ENCODE measurements at places on chromosomes 16 and 17.
A peak's percentile ranks its signal among the peaks of the same experiment; 100 is the strongest.

DNA sequence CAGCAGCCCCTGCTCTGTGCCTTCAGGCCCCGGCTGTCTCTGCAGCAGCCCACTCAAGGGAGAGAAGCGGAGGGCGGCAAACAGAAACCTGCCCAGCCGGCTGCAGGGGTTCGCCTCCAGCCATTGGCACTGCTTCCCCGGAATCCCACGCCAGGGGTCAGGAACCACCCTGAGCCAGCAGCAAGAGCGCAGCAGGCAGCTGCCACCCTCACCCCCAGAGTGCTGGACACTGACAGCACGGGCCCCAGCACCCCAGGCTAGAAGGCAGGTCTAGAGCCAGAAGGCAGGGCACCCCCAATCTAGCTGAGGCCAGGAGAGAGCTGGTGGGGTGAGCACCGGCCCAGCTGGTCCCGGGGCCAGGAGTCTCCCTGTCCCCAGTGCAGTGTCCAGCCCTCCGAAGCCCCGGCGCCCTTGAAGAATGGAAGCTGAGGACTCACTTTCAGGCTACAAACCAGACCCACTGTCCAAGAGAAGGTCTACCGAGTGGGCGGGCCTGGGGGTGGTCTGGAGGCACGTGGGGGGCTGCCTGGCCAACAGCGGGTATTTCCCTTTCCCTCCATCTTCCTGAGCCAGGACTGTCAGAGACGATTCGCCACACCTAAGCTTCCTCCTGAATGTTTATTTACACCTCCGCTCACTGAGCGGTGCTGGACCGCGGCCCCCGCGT is 8.4 kb downstream of the UBALD2 start:
- DNase-seq: no peak

DNA sequence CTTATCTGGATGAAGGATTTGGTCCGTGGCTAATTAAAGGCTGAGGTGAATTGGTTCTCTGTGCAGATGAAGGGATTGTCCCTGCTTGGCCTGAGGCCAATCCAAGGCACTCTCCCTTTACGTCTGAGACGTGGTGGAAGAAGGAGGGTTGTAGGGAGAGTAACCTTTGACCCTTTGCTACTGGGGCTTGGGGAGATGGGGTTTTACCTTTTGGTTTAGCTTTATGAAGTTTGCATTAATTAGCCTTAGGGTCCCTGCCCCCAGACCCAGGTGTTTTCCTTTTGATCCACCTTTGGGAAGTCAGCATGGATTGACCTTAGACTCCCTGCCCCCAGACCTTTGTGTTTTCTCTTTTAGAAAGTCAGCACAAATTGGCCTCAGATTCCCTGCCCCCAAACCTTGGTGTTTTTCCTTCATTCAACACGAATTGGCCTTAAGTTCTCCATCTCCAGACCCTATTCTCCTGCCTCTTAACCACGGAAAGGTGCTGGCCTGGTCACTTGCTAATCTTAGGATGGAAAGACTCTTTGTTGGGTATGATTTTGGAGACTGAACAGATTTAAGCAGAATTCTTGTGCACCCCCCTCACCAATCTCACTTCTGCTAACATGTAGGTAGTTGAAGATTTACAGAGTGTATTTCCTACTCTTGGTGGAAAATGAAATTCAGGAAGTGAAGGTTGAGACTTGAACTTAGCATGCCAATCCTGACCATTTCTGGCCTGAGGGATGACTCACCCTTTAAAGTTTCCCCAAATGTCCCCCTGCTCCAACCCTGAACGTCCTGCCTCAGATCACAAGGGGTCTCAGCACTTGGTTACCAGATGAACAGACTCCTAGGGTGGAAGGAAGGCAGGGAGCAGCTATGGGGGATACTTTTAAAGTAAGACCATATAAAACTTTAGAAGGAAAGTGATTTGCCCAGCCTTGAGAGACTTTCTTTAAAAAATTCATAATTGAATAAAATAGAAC is 23.1 kb upstream of the MMD start:
- DNase-seq: peak; percentile 44

GRCh38 chr16:10120953-10121352 is 61.3 kb downstream of the GRIN2A start:
- no peak for DNase-seq

DNA sequence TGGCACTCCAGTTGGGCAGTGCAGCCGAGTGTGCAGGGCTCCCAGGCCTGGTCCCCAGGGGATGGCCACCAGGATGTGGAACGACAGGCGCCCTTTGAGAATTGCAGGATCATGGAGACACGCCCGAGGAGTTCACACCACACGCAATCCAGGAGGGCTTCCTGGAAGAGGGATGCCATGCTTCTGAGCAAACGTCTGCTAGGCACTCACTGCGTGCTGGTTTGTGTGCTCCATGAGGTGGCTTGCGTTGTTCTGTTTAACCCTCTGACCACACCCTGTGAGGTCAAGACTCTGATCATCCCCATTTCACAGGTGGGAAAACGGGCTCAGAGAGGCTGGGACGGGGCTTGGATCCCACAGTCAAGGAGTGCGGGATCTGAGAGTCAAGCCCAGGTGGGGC is 32.6 kb upstream of the ZFPM1 start:
- DNase-seq: no peak

DNA sequence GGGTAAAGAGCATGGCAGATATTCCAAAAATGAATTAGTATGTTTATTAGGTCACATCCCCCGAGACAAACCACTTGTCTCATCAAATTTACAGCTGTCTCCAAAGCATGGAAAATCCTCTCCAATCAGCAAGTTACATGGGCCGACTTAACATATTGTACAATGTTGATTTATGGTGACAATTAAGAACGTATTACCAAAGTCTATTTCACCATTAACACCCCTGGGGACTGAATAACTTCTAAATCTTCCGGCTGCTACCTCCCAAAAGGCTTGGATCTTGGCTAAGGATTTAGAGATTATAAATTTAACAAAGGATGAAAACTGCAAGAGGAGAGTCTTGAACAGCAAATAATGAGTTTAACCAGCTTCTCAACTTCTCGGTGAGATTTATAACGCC is 311.9 kb downstream of the NPIPA8 start:
- DNase-seq: no peak

- DNase-seq: no peak
Observed at GRCh38 chr17:73237714-73238113, 24.0 kb downstream of the CPSF4L start.

All from OCI-M1 (cell line).